ENCODE measurements at places on chromosomes 7 and 10. TPM values are rescaled to one million over a fixed set of nuclear protein-coding genes. Genes with fewer than 3 reads are reported as not detected.

INMT gene
- total RNA-seq, result 0.15 TPM

DNA sequence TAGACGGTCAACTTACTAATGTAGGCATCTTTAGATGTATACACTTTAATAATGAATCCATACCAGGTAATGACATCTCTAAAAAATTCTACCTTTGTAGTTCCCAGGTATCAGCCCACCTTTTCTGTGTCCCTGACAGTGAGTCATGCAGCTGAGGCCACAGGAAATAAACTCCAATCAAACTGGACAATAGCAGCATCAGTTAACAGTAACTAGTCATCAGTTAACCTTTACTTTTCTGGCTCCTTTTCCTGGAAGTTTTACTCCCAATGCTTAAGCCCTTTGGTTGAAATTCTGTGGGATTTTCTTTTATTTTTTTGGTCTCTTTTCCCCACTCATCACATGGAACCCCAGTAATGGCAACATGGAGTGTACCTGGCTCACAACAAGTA lies 617.6 kb downstream of the SORCS3 start:
- no peaks in the 10 kb centered on the region for H3K36me3 ChIP-seq
- no peak overlapping the region for H3K27ac ChIP-seq
- no peaks in the 10 kb centered on the region for H3K27me3 ChIP-seq
- no peaks in the 10 kb centered on the region for H3K4me1 ChIP-seq
- H3K4me3 ChIP-seq, result no peak overlapping the region
- DNase-seq, result no peak

DNA sequence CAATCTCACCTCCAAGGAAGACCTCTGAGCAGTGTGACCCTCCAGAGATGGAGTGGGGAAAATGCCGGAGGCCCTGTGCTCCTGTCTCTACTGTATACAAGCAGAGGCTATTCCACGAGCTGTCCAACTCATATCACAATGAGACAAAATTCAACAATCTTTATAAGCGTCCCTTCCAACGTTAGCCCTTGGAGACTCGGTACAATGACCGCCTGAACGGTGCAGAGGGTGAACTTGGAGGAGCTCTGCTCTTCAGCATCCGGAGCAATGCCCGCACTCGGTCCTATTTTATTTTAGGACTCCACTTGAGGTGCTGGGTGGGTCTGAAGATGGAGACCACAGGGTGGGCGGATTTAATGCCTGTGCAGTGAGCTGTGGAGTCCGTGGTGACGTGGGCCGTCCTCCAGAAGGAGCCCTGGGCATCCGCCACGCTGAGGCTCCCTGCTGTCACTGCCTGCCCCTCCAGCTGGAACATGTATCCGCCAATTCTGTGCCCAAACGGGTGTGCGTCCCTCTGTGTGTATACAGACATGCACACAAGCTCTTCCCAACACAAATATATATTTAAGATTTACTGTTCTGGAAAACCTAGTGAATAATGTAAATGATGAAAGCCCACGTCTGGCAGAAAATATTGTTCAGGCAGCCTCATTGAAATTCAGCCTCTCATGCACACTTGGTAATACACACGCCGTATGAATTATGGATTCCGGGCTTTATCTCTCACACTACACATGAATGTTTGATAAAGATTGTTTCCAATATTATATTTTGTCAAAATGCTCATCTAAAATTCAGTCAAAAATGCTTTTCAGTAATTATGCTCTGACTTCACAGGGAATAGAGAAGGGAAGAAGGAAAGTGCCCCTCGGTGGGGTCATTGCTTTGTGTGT lies 239.9 kb upstream of the ZMIZ1 start:
- no peaks in the 10 kb centered on the region for H3K36me3 ChIP-seq
- H3K27ac ChIP-seq, result no peak overlapping the region
- no peak for DNase-seq
- H3K4me1 ChIP-seq, result no peaks in the 10 kb centered on the region
- no peaks in the 10 kb centered on the region for H3K27me3 ChIP-seq

GRCh38 chr7:99199226-99199625 lies 8.7 kb downstream of the KPNA7 start:
- H3K4me1 ChIP-seq, result no peaks in the 10 kb centered on the region
- no peak overlapping the region for H3K27ac ChIP-seq
- no peak for DNase-seq
- no peaks in the 10 kb centered on the region for H3K36me3 ChIP-seq
- H3K4me3 ChIP-seq, result no peak overlapping the region

- H3K4me3 ChIP-seq, result no peak overlapping the region
- H3K27me3 ChIP-seq, result no peaks in the 10 kb centered on the region
- H3K4me1 ChIP-seq, result no peaks in the 10 kb centered on the region
- no peaks in the 10 kb centered on the region for H3K36me3 ChIP-seq
- H3K27ac ChIP-seq, result no peak overlapping the region
- DNase-seq, result peak; percentile 48
Observed at GRCh38 chr10:77837248-77837924, 89.2 kb downstream of the DLG5 start.

DNA sequence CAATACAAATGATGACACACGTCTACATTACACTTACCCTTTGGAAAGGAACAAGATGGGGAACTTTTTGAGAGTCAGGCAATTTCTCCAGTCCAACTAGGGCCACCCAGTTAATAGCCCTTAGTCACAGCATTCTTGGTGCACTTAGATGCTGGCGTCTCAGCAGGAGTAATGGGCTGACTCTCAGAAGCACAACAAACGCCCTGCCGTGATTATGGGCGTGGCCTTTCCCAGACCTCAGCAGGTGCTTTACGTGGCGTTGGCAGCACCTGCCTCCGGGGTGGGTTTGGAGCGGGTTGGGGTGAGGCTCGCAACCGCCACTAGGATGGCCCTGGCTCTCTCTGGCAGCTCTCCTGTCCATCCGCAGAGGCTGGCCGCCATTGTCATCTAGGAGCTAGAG lies 147.6 kb upstream of the SHH start:
- no peak overlapping the region for H3K27ac ChIP-seq
- no peaks in the 10 kb centered on the region for H3K27me3 ChIP-seq
- DNase-seq, result no peak
- no peak overlapping the region for H3K4me3 ChIP-seq

DNA sequence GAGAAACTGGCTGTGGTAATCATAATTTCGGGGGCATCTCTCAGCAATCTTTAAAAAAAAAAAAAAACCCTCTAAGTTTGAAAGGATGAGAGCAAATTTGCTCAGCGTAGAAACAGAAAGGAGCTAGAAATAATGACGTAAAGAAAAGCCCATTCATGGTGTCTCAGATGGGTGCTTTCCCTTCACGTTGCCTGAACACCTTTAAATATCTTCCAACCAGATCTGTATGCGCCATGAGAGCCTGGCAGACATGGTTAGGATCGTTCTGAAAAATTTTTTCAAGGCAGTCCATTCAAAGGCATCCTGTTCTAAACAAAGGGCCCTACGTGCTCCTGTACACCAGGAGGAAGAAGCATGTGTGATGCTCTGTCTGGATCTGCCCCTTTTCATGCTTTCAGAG lies 141.2 kb upstream of the C1QL3 start:
- no peak for DNase-seq
- H3K27me3 ChIP-seq, result no peaks in the 10 kb centered on the region
- no peaks in the 10 kb centered on the region for H3K36me3 ChIP-seq
- H3K4me3 ChIP-seq, result no peak overlapping the region

CDHR1 gene
- 1.7 TPM for total RNA-seq

DNA sequence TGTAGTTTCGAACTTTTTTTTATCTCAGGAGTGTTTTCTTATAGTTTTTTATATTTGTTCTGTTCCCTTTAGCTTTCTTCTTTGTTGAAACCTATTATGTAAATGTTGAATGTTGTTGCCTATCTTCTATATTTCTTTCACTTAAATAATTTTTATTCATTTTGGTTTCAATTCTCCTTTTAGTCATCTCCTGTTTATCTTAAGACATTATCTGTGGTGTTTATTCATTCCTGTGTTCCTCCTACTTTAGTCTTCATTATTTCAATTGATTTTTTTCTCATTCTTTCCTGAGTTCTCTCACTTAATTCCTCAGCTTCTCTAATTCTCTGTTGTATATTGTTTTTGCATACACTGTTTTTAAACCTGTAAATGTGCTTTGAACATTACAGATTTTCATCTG lies 64.1 kb downstream of the XPNPEP1 start:
- no peak overlapping the region for H3K27ac ChIP-seq
- H3K36me3 ChIP-seq, result no peaks in the 10 kb centered on the region
- no peaks in the 10 kb centered on the region for H3K27me3 ChIP-seq
- no peak overlapping the region for H3K4me3 ChIP-seq
- no peaks in the 10 kb centered on the region for H3K4me1 ChIP-seq

GRCh38 chr7:84339306-84339705 lies 144.7 kb upstream of the SEMA3A start:
- H3K27me3 ChIP-seq, result no peaks in the 10 kb centered on the region
- H3K4me3 ChIP-seq, result no peak overlapping the region
- no peaks in the 10 kb centered on the region for H3K4me1 ChIP-seq
- no peak for DNase-seq
- no peak overlapping the region for H3K27ac ChIP-seq

AGAP5 gene
- 11.5 TPM for total RNA-seq

DNA sequence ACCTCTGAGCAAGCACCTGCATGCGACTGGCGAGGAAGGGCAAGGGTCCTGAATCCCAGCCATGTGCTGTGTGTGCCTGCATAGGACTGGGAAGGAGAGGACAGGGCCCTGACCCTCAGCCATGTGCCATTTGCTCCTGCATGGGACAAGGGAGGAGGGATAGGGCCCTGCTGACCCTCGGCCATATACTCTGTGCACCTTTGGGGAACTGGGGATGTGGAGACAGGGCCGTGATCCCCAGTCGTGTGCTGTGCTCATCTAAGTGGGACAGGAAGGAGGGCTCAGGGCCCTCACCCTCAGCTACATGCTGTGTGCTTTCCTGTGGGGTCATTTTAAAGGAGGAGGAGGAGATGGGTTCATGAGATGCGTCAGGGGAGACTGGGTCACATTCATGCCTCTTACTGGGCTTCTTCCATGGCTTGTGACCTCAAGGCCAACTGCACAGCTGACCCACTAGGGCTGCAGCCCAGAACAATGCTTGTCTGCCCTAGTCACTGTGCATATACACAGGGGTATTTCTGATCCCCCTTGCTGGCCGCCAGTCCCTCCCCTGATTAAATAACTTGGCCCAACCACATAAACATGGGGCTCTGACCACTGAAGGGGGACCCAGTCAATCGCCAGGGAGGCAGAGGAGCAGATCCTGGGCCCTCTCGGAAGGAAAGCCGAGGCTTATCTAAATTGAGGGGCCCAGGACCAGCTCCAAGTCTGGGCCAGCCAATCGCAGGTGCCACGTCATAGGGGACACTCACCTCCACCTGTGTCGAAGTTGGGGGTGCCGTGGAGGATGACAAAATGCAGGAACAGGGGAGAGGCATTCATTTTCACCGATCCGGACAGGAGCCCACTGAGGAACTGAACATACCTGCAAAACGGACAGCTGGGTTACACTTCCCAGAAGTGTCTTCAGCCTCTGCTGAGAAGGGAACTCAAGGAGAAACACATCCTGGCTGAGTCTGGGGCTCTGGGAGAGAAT lies 167.3 kb downstream of the TNS3 start:
- peaks cover 2% of the 10 kb centered on the region for H3K36me3 ChIP-seq
- no peak for DNase-seq
- H3K27ac ChIP-seq, result no peak overlapping the region
- no peak overlapping the region for H3K4me3 ChIP-seq
- H3K4me1 ChIP-seq, result no peaks in the 10 kb centered on the region

DNA sequence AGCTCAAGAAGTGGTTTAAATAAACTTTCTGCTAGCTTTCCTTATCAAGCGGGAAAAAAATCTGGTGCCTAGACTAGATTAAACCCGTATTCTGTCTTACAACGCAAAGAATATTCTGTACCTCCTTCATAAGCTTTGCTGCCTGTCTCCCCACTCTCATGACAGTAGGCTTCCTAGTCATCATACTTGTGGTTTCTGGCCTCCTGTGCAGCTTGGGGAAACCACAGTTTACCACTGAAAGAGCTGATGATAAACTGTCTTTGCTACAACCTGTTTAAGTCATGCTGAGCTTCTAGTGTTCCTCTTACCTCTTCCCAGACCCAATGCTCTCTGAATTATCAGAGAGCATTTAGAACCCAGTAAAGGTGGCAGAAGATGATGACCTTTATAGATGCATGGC lies 55.0 kb downstream of the PODXL start:
- peak; percentile 12 for DNase-seq
- peaks cover 3% of the 10 kb centered on the region for H3K36me3 ChIP-seq
- H3K27ac ChIP-seq, result no peak overlapping the region

DNA sequence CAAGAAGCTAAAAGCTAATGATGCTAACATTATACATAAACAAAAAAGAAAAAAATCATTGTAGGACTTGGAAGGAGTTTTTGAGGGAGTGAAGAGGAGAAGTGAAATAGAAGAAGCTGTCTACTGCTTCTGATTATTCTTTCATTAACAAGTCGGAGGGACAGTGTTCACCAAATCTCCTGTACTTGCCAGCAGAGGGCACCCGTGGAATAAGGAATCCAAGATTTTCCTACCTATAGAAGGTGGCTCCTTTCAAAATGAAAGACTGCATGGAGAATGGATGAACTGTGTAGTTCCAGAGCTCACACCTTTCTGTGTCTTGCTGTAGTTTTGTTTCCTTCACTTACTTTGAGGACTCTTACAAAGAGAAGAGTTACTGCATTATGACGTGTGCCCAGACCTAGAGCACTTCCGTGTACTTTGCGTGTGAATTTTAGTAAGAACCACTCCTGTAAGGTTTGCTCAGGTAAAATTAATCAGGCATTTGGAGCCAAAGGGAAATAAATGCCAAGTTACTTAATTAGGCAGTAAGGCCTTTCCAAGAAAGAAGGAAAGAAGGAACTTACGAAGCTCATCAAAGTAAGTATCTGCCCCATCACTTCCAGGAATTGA lies 145.1 kb downstream of the SEMA3D start:
- H3K27ac ChIP-seq, result no peak overlapping the region
- DNase-seq, result peak; percentile 48
- no peaks in the 10 kb centered on the region for H3K27me3 ChIP-seq
- no peaks in the 10 kb centered on the region for H3K36me3 ChIP-seq

ANKRD30A gene
- not detected for total RNA-seq

FAM25G gene
- total RNA-seq, result not detected

DNA sequence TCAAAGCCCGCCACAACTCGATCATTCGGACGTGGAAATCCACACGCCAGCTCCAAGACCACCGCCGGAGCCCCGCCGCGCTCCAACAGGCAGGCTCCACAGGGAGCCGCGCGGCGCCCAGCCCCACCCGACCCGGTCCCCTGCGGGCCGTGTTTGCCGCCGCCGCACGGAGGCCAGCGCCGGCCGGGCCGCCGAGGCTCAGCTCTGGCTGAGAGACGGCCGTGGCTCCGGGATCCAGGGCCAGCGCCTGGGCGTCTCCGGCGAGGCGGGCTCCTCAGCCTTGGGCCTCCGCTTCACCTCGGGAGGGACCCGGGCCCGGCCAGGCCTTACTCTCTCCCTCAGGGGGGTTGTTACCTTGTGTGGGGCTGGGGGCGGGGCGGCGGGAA lies 333 bp downstream of the SMNDC1 start:
- H3K36me3 ChIP-seq, result peaks cover 26% of the 10 kb centered on the region
- H3K27ac ChIP-seq, result peak overlapping the region; percentile 76
- DNase-seq, result no peak
- H3K4me1 ChIP-seq, result peaks cover 20% of the 10 kb centered on the region

DNA sequence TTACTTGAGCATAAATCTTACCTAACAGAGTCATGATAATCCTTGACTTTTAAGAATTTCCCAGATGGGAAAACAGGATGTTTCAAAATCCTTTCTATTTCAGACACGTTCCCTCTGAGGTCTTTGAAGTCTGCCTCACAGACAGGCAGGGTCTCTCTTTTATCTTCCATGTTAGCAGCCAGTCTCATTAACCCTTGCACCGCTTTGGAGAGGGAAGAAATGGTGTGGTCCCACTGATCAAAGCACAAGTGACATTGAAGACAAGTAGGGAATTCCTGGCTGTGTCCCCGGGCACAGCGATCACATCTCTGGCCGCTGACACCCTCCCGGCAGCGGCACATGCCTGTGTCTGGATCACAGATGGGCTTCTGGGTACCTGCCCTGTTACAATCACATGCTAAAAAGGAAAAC lies 52.7 kb upstream of the LAMB1 start:
- DNase-seq, result no peak
- no peaks in the 10 kb centered on the region for H3K36me3 ChIP-seq
- no peak overlapping the region for H3K27ac ChIP-seq
- H3K27me3 ChIP-seq, result no peaks in the 10 kb centered on the region
- no peak overlapping the region for H3K4me3 ChIP-seq

Measured in B cell (primary cell).